ENCODE measurements at places on chromosomes 4 and X.

- no peak for DNase-seq
These were observed 30.2 kb downstream of the PPP2R3B start for GRCh38 chrX:356385-357034.

DNA sequence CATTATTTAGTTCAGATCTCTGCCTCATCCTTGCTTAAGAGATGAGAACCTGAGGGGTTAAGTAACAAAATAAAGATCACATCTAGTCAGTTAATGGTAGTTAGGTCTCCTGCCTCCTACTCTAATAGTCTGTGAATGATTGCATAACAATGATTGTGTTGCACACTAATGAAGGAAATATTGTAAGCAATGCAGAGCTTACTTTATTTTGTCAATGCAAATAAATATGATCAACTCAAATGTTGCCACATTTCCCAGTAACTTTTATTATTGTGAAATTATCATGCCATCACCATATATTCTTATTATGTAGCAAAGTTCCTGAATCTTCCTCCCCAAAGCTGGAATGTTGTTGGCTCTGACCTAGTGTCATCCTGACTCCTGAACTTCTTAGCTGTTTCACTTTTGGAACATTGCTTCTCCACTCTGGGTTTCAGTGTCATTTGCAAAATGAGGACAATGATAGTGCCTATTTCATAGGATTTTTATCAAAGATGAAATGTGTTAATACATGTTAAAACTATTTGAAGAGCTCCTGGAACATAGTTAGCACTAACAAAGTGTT lies 17.0 kb upstream of the GABRA4 start:
- DNase-seq, result no peak

DNA sequence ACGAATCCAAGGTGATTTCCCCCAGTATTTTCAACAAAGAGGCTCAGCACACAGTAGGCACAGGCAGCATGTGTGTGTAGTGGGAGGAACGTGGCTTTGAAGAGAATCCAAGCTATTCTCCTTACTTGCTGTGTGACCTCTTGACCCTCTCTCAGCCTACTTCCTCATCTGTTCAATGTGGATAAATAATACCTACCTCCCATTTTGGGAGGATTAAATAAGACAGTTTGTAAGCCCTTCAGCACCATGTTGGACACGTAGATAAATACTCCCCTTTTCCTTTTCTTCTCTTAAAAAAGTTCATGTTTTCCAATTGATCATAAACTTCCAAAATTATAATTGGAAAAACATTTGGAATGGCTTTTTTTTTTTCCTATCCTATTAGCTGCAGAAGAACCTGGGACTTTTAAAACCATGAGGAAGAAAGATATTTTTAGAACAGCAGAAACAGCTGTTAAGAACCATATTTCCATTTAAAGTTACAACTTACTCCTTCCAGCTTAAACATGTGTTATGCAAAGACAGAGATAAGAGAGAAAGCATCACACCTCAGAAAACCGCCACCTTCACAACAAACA lies 56.1 kb upstream of the TMEM131L start:
- DNase-seq, result no peak

GRCh38 chr4:158856852-158857251 lies 88.0 kb downstream of the FNIP2 start:
- DNase-seq, result no peak

DNA sequence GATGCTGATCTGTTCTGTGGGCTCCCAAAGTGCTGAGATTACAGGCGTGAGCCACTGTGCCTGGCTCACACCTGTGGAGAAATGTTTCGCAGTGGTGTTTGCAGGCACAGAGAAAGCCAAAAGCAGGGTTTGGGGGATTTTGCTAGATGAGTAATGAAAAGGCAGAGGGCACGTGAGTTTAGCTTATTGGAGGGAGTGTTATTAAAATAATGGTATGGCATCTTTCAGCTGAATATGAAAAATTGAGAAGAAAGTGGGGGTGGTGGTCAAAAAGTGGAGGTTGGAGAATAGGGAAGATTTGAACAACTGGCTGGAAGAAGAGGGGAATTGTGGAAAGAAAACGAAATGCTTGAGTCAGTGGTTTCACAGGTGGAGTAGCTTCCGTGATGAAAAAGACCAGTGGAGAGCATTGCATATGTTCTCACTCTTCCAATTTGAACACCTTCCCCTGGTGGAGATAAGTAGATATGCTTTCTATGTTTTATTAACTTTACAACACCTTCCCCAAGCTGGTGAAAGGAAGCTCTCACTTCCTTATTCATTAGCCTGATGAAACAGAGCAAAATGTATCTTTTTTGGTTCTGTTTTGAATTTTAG lies 1.1 kb upstream of the CHST7 start:
- no peak for DNase-seq
